ENCODE measurements at places on chromosomes 7 and 10.

GRCh38 chr10:14259696-14260566, 70.8 kb downstream of the FRMD4A start:
- peak; percentile 78 for DNase-seq

DNA sequence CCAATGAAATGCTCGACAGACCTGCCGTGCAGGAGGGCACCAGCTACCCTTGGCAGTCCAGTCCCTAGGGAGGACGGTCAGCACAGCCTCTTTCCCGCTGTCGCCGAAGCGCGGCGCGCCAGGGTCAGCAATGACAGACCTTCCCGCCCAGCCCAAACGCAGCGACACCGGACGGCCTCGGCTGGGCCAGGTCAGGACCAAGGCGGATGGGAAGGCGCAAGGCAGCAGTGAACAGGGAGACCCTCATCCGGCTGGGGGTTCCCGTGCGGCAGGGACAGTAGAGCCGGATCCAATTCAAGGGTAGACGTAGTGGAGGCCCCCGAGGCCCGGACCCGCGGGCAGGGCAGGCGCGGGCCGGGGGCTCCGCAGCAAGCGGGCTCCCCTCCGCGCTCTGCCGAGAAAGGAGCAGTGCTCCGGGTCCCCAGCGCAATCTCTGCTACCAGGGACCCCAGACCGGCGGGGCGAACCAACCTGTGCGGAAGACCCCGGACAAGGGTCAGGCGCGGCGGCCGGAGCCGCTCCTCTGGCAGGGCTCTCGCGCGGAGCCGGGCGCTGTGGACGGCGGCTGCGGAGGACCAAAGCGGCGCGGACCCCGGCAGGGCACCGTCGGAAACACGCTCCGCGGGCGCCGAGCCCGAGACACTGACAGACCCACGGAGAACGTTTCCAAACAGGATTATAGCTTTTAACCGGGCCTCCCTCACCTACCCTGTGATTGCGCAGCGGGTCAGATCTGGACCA, at the start of gene SEC31B:
Gene SEC31B (minus strand): TSS at position 551 of the 741 bp plus-strand sequence. CDS start 2,909 bp downstream, outside the sequence.
- peak; percentile 28 for DNase-seq

GRCh38 chr7:17599733-17600339, 301.4 kb downstream of the AHR start:
- no peak for DNase-seq

DNA sequence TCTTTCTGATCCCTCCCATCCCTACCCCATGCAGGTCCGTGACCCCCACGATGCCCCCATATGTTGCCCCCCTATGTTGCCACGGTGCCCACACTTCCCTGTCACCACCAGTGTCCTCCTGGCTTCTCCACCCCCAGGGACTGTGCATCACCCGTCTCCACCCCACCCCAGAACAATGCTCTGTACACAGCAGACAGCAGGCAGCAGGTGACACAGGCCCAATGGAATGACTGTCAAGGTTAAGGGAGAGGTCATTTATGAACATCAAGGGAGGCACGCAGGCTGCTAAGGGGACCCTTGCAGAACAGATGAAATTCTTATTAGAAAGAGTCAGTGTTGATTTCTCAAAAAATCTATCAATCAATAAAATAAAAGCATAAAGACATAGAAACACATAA, 71.5 kb downstream of the PARP12 start:
- no peak for DNase-seq

DNA sequence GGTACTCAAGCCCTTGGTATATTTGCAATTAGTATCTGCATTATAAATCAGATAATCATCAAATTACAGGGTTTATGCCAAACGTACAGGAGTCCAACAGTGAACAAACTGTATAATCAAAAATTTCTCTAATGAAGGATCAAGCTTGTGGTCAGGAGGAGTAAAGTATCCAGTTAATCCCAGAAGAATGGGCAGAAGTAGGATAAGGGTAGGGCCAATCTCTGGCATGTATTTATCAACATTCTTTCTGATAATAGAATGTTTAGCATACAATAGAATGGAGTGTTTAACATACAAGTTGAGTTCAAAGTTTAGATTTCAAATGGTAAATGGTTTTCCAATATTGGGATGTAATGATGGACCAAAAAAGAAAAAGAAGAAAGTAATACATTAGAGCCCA, 103.0 kb downstream of the CALD1 start:
- no peak for DNase-seq

GRCh38 chr10:514137-514671, 175.3 kb downstream of the DIP2C start:
- no peak for DNase-seq

GRCh38 chr7:75914169-75914654, 743 bp upstream of the POR start:
- no peak for DNase-seq

DNA sequence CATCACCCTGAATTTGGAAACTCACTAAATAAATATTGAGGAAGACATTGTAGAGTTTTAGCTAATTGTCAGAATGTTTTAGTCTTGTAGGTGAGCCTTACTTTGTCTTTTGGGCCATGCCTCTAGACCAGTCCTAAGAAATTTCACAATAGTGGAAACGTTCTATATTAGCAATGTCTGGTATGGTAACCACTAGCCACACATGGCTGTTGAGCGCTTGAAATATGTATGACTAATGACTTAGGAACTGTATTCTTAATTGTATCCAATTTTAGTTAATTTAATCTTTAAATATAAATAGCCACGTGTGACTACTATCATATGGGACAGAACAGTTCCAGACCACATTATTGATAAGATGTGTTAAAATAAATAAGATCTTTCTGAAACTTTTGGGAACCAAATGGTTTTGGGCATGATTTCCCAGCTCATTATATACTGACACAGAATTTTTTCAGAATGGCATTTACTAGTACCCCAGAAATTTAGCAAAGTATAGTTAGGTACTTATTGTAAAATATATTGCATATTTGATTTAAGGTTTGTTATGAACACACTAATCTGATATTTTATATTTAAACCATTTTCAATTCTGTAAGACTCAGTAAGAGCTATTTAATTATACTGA, 95.0 kb downstream of the VPS50 start:
- peak; percentile 89 for DNase-seq

- DNase-seq: no peak
Measured at GRCh38 chr10:103838070-103838395, 17.3 kb downstream of the SH3PXD2A start.

DNA sequence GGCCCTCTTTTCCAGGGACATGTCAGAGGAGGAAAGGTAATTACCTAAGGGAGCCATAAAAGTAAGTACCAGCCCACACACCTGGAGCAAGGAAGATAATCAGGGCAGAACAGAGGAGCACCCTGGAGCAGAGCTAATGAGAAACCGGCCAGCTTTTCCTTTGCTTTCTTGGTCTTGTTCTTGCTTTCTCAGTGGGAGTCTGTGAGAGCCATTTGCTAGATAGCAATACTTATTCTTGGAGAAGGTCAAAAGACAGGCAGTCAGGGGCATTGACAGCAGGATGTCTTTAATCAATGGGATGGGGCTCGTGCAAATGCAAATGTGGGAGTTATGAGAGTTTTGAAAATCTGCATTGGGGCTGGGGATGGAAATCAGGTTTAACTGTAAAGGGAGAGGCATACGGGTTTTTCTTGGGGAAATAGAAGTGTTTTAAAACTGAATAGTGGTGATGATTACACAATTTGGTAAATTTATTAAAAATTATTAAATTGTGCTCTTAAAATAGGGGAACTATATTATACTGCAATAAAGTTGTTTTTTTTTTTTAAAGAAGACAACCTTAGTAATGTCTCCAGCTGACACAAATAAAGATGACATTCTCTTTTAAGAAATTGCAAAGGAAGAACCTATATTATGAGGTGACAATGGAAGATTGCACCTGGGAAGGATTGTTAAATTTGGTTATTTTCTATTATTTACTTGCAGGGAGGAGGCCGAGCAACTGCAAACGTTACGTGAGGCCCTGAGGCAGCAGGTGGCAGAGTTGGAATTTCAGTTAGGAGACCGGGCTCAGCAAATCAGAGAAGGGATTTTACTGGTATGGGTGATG, 35.6 kb upstream of the PPP1R17 start:
- no peak for DNase-seq

GRCh38 chr7:158030566-158030965, 557.1 kb downstream of the PTPRN2 start:
- DNase-seq: no peak

DNA sequence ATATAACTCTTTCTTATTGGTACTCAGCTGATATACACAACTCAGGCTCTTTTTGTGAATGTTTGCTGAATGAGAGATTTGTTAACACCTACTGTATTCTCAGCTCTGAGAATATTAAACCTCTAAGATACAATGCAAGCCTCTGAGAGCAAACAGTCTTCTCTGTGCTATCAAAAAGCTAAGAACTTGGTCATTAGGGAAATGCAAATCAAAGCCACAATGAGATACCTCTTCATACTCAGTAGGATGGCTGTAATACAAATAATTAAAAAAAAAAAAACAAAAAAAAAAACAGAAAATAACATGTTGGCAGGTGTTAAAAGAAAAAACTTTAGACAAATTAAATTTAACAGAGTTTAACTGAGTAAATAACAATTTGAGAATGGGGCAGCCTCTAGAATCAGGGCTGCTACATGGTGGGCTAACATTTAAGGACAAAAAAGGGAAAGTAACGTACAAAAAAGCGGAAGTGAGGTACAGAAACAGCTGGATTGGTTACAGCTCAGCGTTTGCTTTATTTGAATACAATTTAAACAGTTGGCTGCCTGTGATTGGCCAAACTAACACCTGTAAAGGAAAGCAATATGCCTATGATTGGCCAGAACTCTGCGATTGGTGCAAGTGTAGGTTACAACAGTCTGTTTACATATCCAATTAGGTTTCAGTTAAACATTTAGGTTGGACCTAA, 14.8 kb upstream of the MTURN start:
- no peak for DNase-seq

DNA sequence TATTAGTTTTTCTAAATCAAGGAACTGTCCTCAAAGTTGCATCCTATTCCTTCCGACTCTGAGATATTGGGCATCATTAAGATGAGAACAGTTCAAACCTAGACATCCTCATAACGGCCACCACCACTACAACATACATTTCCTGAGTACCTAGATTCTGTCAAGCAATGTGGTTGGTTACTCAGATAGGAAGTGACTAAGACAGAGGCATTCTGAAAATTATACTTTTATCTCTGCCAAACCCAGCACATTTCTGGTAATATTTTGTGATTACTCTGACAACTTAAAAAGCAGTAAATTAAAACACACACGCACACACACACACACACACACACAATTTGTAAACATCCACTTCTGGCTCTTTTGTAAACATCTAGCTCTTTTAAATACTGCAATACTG, 291.2 kb upstream of the MEOX2 start:
- DNase-seq: peak; percentile 55

DNA sequence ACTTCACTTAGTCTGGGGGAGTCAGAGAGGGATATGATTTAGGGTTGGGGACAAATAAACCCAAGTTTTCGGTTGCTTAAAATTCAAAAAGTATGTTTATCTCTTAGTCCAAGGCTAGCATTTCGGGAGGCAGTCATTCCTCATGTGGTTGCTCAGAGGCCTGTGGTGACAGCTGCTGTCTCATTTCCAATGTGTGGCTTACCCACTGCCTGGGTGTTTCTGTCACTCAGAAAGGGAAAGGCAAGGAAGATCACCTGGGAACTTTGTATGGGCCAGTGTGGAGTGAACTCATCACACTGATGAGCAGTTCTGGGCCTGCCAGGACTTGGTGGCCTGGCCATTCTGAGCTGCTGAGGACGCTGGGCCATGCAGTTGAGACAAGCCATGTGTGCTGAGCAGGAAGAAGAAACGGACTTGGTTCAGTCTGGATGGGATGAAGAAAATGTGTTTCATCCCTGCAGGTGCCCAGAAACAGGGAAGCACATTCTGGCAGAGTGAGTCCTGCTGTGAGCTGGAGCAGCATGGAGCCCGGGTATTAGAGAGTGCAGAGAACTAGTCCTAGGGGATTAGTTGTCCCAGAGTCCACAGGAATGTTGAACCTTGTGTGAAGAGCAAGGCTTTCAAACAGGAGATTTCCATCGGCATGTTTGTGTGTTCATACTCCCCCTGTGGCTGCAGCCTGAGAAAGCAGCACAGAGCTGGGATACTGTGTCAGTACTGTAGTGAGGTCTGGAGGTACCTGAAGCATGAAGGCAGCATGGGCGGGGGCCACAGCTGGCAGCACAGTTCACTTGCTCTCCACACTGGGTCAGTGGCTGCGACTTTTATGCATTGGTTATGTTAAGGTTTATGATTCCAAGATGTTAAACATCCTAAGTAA, 211.1 kb upstream of the IGFBP3 start:
- DNase-seq: peak; percentile 29

DNA sequence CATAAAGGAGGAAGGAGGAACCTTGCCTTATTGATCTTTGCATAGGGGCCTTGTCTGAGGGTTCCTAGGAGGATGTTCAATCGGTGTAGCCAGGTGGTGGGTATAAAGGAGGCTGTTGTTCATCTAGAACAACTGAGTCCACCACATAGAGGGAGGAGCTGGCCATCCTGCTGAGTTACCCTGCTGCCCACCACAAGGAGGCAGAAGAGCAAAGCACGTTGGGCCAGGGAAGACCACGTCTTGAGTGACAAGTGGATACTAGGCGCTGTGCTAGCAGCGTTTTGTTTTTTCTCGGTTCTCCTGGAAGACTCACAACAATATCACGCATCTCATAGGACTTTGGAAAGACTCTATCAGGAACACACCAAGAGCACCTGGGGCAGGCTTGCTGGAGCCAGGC, 20.0 kb downstream of the FOXI2 start:
- no peak for DNase-seq

- no peak for DNase-seq
Measured at GRCh38 chr7:50207251-50207564, 97.3 kb upstream of the IKZF1 start.

GRCh38 chr10:117240621-117241529, at the start of gene SLC18A2:
SLC18A2 (plus strand) TSS chr10:117241114; CDS start chr10:117241694, 580 bp downstream.
- no peak for DNase-seq

GRCh38 chr7:24284699-24285506, 913 bp downstream of the NPY start:
- DNase-seq: no peak

DNA sequence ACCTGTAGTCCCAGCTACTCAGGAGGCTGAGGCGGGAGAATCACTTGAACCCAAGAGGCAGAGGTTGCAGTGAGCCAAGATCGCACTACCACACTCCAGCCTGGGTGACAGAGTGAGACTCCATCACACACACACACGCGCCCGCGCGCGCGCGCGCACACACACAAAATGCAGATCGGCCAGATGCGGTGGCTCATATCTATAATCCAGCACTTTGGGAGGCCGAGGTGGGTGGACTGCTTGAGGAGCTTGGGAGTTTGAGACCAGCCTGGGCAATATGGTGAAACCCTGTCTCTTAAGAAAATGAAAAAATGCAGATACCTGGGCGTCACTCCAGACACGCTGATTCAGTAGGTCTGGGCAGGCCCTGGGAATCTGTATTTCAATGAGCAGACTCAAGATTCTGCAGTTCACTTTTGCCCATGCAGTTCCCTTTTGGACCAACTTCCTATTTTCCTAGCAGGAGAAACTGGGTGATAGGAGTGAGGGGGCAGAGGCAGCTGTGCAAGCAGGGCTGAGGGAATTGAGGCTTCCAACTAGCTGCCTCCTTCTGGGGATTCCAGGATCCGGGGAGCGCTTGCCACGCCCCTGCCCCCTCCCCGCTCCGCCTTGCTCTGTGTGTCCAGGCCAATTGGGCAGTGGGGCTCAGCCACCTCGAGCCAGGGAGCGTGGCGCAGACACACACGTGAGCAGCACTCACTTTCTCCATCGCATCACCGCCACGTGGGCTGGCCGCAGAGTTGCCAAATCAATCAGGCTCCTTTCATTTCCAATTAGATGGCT, 173.6 kb downstream of the SH3PXD2A start:
- no peak for DNase-seq

GRCh38 chr7:112510001-112510742, 29.4 kb downstream of the LSMEM1 start:
- DNase-seq: peak; percentile 64
